ENCODE measurements at places on chromosomes 16 and 17. TPM values are rescaled to one million over a fixed set of nuclear protein-coding genes. Genes with fewer than 3 reads are reported as not detected.

- DNase-seq = no peak
Measured at GRCh38 chr16:86831366-86831765, 253.0 kb downstream of the FOXL1 start.

DNA sequence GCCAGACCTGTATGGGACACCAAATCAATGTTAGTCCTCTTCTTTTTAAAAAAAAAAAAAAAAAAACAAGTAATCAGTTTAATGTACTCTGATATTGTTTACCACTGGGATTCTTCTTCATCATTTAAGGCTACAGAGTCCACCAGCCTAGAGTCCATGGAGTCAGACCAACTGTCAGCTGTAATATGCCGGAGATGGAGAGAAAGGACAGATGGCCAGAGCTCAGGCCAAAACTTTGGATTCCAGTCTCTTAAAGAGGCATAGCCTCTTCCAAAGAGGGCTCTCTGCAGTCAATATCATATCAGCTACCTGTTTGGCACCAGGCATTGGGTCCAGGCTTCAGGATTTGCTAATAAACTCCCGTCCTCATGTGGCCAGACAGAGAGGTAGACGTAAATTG, 469.6 kb upstream of the HSBP1 start:
- DNase-seq = no peak

DNA sequence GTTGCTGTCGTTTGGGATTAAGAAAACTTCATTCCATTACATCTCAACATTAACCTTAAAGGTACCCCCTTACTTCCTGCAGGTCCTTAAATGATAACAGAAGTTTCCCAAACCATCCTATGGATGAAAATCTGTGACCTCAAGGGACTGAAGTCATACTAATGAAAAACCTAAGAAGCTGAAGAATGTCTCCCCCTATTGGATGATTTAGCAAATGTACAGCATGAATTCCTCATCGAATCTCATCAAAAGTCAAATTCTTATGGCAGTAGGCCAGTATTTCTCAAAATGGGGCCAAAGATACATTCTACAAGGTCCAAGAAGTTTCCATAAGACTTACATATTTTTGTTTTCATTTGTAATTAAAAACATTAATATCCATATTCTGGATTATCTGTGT, 13.5 kb downstream of the SCO1 start:
- DNase-seq = no peak

DNA sequence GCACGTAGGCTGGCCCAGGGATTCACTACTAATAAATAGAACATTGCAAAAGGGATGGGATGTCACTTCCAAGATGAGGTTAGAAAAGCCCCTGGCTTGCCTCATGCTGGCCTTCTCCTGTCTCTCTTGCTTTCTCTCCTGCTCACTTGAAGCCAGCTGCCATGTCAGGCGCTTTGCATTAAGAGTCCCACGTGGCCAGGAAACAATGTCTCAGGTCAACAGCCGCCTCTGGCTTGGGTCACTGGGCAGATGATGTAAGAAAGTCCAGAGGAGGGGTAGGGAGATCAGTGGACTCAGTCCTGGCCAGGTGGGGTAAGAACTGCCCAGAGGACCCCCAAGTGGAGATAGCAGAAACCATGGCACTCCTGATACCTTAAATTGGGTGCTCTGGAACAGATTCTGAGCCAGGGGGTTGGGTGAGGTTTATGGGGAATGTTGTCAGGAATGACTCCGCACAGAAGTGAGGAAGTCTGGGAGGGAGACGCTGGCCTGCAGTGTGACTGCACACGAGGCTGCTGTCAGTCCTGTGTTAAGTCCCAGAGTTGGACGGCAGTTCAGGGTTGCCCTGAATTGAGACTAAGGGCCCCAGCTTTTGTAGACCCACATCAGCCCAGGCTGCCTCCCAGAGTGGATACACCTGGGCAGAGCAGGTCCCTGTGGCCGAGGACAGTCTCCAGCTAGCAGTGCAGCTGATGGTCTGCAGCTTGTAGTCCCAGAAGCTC, 17.7 kb downstream of the C16orf82 start:
- DNase-seq = no peak

- no peak for DNase-seq
Measured at GRCh38 chr16:143047-143446, 4.6 kb upstream of the NPRL3 start.

- no peak for DNase-seq
Measured at GRCh38 chr16:87703835-87704375, 61.9 kb downstream of the KLHDC4 start.

- no peak for DNase-seq
Measured at GRCh38 chr17:78817123-78817522, 23.5 kb downstream of the USP36 start.

DNA sequence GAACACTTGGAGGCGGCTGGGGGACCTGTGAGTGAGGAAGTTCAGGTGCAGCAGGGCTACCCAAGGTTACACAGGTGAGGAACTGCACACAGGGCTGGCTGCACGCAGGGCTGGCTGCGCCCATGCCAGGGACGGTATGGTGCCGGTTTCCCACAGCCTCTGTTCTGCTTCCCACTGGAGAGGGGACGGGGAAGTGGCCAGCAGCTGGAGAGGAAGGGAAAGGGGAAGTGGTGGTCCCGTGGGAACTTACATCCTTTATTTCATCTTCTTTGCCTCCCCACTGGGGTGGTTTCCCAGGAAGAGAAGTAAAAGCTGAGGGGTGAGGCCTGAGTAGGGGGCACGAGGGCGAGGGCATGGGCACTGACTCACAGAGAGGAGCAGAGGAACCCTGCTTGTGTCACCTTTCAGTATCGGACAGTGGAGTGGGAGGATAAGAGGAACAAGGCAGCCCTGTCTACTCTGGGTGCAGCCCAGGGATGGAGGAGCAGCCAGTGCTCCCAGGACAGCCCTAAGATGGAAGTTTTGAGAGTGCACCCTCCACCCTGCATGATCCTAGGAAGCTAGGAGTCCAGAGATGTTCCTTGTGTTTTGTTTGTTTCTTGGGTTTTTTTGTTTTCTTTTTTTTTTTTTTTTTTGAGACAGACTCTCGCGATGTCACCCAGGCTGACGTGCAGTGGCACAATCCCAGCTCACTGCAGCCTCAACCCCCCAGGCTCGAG, 25.5 kb upstream of the CDH1 start:
- no peak for DNase-seq

- peak; percentile 66 for DNase-seq
Measured at GRCh38 chr17:75894049-75894733, 2.6 kb downstream of the TRIM65 start.

DNA sequence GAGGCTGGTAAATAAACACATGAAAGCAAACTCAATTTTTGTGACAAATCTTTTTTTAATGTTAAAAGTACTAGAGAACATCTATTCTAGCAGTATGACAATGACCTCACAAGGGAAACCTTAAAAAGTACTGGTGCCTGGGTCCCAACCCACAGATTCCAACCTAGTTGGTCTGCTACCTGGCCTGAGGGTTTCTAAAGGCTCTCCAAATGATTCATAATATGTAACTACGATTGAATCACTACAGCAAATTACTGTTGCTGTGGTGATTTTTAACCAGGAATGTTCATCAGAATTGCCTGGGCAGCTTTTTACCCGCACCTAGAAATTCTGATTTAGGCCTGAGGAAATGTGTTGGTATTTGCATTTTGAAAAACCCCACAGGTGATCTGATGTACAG, 26.1 kb downstream of the CDR2 start:
- DNase-seq = no peak

GRCh38 chr17:82059272-82060000, 6.2 kb downstream of the DUS1L start:
- peak; percentile 50 for DNase-seq

DNA sequence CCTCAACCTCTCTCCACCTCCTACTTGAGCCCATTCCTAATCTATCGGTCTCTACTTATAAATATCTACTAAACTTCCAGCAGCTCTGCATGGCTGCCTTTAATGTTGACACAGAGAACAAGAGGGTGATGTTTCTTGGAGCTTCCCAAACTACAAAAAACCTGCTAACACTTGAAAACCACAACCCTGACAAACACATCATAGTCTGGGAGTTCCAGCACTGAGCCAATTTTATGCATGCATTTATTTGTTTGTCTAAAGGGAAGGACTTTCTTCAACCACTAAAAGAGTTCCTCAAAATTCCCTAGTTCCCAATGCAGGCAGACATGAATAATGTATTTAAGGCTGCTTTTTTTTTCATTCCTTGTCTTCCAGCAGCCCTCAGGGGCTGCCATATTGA, 331.8 kb upstream of the XYLT1 start:
- no peak for DNase-seq

DNA sequence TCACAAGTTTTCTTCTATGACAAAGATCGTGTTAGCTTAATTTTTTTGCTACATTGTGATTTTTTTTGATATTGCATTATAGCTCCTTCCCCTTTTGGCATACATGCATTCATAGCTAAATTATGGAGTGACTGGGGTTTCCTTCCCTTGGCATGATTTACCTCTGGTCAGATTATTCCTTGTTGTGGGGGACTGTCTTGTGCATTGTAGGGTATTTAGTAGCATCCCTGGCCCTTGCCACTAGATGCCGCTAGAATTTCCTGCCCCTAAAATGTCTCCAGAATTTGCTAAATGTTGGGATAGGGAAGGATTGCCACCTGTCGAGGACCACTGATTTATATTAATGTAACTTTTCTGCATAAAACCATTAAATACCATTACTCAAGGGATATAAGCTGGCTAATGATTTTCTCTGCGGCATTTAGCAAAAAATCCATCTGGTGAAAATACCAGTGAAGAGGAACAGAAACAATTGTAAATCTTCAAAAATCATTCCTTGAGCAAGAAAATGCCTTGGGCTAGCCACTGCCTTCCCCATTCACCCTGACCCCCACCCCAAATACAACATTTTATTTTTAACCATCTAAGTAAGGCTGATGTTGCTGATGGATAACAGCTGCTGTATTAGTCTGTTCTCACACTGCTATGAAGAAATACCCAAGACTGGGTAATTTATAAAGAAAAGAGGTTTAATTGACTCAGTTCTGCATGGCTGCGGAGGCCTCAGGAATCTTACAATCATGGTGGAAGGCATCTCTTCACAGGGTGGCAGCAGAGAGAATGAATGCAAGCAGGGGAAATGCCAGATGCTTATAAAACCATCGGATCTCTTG, 195.2 kb downstream of the MAP2K6 start:
- no peak for DNase-seq

DNA sequence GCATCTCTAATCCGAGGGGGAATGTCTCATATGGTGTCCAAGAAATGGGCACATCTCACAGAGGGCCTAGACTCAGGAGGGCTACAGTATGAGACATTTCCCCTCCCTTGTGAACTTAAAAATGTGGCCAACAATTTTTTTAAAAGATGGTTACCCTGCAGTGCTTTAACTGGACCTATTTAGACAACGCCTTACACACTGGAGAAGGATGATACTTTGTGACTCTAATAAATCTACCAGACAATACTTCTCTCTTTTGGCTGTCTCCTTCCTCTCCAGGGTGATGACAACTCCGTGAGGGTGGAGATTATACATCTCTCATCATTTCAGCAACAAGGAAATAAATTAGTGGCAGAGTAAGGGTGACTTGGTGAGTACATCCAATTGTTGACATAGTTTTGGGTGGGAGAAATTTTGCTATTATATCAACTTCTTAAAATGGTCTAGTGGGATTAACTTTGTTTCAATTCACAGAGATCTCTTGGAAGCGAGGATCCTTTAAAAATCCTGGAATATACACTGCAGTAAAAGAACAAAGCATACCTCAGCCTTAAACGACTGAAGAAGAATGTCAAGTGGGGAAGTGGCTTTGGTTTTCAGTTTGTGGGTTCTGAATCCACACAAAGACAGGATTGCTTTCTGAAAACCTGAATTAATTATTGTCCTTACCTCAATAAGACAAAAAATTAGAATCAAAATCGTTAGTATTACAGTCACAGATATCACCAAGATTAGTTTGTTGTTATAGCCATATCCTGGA, 89.8 kb downstream of the KPNA2 start:
- no peak for DNase-seq

DNA sequence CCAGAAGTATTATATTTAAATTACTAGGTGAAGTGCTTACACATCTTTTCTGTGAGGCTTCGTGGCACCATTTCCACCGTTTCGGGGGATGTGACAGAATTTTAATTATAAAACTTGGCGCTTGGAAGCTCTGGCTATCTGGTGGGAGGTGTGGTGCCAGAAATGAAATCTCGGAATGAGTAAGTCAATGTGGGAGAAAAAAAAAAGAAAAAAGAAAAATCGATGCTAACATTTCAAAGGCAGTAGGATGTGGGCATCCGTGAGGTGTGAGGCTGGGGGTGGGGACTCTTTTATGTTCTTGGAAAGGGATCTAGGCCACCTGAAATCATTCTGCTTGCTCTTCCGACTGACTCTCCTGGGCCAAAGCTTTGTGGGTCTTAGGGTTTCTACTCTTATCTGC, 21.9 kb downstream of the CPPED1 start:
- DNase-seq = no peak

GRCh38 chr17:48954300-48954755, 9.7 kb upstream of the SNF8 start:
- no peak for DNase-seq

DNA sequence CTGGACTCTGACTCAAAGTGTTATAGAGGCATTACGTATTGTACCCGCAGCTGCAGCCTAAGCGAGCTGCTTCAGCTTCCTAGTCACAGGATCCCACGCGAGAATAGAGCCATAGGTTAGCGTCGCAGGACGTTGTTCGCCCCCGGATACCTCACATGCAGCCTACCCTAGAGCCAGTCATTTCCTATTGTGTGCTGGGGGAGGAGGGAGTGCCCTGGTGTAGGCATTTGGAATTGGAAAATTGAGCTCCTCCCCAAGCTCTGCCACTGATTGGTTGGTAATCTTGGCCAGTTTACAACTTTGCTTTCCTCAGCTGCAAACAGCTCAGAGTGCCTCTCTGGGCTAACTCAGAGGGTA, 530 bp downstream of the NAA60 start:
- DNase-seq = no peak

- no peak for DNase-seq
Measured at GRCh38 chr16:66508248-66508913, 41.5 kb downstream of the TK2 start.

- DNase-seq = no peak
Measured at GRCh38 chr17:65848751-65849150, 287.3 kb upstream of the AXIN2 start.

- peak; percentile 93 for DNase-seq
Measured at GRCh38 chr17:57892820-57893595, 43.2 kb upstream of the MRPS23 start.

DNA sequence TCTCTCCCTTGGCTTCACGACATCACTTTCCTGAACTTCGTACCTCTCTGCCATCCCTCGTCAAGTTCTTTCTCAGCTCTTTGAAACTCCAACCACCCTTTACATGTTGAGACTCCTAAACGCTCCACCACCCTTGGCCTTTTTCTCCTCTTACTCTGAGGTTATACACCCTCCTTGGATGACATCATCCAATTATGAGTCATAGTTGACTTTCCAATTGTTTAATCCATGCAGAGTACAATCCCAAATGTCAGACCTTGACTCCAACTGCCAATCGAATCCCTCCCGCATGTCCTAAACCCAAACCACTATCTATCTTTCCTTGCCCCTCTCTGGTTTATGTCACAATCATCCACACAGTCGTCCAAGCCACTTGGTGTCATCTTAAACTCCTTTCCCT, 18.4 kb upstream of the C16orf82 start:
- no peak for DNase-seq

TLCD2 gene
- total RNA-seq = 6.1 TPM

OR3A1 gene
- not detected for total RNA-seq

WFIKKN1 gene
- 0.23 TPM for total RNA-seq

MED13 gene
- total RNA-seq = 33.1 TPM

MYLK3 gene
- total RNA-seq = 543 TPM

Data from right cardiac atrium (tissue), 5 donors.